Renal pelvis (tissue), 12 donors: ENCODE measurements at places on chromosomes 6 and 20. TPM values are rescaled to one million over a fixed set of nuclear protein-coding genes. Genes with fewer than 3 reads are reported as not detected.

Gene ZNF831
- 0.09 TPM for polyA plus RNA-seq

GRCh38 chr6:36610956-36611336 lies 16.8 kb downstream of the SRSF3 start:
- no peak for DNase-seq

DNA sequence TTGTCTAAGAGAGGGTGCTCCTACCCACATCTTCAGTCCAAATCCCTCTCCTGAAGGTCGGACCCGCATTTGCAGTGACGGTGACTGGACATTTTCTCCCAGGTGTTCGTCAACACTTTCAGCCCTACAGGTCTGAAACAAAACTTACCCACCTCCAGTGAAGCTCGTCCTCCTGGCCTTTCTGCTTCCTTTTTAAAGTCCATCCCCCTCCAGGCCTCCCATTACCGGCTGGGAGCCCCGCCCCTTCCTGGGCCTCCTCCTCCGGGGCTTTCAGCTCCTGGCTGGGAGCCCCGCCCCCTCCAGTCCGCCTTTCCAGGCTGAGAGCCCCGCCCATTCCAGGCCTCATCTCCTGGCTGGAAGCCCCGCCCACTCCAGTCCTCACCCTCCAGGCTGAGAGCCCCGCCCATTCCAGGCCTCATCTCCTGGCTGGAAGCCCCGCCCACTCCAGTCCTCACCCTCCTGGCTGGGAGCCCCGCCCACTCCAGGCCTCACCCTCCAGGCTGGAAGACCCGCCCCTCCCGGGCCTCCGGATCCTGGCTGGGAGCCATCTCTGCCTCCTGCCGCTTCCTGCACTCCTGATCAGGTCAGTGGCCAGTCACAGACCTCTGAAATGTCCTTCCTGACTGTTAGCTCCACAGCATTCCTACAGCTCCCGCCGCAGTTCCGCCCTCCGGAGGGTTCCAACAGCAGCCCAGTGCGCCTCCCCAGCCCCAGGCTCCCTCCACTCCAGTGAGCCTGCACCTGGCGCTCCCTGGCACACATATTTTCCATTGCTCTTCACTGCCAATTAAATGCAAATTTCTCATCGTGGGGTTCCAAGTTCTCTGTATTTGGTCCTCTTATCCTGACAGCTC lies 98.5 kb downstream of the LY86 start:
- DNase-seq, result peak; percentile 72

Gene MOG
- polyA plus RNA-seq, result 0.51 TPM

Gene ARFGEF3
- polyA plus RNA-seq, result 5.7 TPM

Gene SLC35F1
- 2.7 TPM for polyA plus RNA-seq

- no peak for DNase-seq
Measured at GRCh38 chr20:38883981-38884733, 42.1 kb upstream of the FAM83D start.

Gene BCKDHB
- 30.3 TPM for polyA plus RNA-seq

Gene AVP
- polyA plus RNA-seq, result not detected

Gene RAB44
- 0.06 TPM for polyA plus RNA-seq

Gene BACH2
- polyA plus RNA-seq, result 9.2 TPM

DNA sequence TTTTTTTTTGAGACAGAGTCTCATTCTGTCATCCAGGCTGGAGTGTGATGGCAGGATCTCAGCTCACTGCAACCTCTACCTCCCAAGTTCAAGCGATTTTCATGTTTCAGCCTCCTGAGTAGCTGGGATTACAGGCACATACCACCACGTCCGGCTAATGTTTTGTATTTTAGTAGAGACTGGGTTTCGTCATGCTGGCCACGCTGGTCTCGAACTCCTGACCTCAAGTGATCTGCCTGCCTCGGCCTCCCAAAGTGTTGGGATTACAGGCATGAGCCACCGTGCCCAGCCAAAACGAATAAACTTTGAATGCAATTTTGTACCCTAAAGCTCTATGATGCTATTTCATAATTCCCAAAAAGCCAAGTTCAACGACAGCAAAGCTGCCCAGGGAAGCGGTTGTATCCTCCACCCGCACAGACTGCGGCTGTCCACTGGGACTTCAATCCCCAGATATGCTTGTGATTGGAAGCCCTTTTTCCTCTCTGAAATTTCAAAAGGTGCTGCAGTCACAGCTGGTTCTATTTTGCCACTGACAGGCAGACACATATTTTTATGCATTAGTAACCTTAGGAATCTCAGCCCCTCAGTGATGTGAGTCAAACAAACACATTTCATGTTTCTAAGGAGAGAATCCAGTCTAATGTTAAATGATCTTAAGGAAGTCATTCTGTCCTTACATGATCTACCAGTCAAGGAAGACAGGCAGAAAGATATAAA lies 8.7 kb upstream of the RAMACL start:
- no peak for DNase-seq

Gene SIRPB1
- polyA plus RNA-seq, result 0.25 TPM

DNA sequence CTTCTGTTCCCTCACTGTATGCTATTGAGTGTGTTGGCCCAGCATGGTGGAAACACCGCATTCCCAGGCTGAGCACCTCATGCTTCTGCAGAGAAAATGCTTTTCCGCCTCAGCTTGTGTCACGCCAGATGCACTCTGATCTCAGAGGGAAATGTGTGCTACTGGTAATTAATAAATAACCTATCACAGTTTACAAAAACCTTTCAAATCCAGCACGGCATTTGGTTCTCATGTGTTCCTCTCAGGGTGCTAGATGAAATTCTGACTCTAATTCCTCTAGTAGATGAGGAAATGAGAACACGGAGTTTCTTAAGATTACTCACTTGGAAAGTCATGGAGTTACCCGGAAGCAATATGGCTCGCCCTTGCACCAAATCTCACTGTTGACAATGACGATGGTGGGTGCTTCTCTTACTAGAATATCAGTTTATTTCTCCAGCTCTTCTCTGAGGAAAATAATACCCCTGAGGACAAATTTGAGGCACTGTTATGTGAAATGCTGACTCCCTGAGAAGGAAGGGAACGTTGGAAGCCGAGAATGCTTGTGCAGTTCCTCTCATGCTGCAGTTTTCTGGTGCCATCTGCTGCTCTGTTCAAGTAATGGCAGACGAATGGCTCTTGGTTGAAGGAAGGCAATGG lies 116.6 kb downstream of the RNF144B start:
- DNase-seq, result peak; percentile 76

GRCh38 chr6:130047088-130047995 lies 29.0 kb downstream of the L3MBTL3 start:
- no peak for DNase-seq

Gene TP53RK
- polyA plus RNA-seq, result 16.0 TPM

Gene TSHZ2
- 12.5 TPM for polyA plus RNA-seq

DNA sequence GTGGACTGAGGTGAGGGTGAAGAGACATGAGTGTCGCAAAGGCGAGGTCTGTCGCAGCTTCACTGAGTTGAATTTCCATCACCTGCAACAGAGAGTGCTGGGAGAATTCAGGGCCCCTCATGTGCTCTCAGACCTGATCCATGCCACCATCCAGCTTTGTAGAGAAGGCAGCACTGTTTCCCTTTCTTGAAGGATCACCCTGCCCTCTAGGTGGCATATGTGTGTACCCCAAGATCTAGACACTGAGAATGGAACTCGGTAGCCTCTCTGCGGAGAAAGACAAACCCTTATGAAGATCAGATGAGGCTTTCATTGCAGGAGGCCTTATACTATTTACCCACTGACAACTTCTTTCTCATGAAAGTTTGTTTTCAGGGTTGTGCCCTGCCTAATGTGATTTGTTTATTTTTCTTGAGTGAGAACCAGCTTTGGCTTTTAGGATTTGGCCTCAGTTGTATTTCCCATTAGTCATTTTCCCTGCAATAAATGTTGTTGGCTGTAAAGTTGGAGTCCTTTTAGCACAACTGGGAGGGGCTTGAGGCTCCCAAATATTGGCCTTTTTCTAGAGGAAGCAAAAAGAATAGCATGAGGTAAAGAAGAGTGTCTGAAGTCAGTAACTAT lies 811.3 kb downstream of the DHX35 start:
- DNase-seq, result no peak

- no peak for DNase-seq
Measured at GRCh38 chr6:7594579-7595125, 4.7 kb downstream of the SNRNP48 start.
